GM23248 (cell line): ENCODE measurements at places on chromosomes 12 and 14. TPM values are rescaled to one million over a fixed set of nuclear protein-coding genes. Genes with fewer than 3 reads are reported as not detected.

AQP2 gene
- total RNA-seq: not detected in 2 replicates

- H3K4me1 ChIP-seq: peaks cover 27% of the 10 kb centered on the region
- H3K27ac ChIP-seq: peak overlapping the region; percentile 63
- no peaks in the 10 kb centered on the region for H3K27me3 ChIP-seq
- peaks cover 11% of the 10 kb centered on the region; the same call in 1 of the 2 replicates for H3K36me3 ChIP-seq
- DNase-seq: peak; percentile 58
- H3K4me3 ChIP-seq: peak overlapping the region; percentile 88
These were observed 513 bp downstream of the BCAT1 start for GRCh38 chr12:24948420-24948756.

- no peak overlapping the region for H3K4me3 ChIP-seq
- H3K27me3 ChIP-seq: no peaks in the 10 kb centered on the region
- H3K27ac ChIP-seq: no peak overlapping the region
These were observed 37.3 kb downstream of the SIX4 start for GRCh38 chr14:60686865-60687264.

GRCh38 chr12:43761500-43761899 is 2.7 kb downstream of the IRAK4 start:
- H3K27me3 ChIP-seq: no peaks in the 10 kb centered on the region
- H3K27ac ChIP-seq: no peak overlapping the region
- H3K36me3 ChIP-seq: no peaks in the 10 kb centered on the region
- peaks cover 27% of the 10 kb centered on the region for H3K4me1 ChIP-seq

SERPINA3 gene
- 0.89 and 1.1 TPM in 2 replicates for total RNA-seq

DNA sequence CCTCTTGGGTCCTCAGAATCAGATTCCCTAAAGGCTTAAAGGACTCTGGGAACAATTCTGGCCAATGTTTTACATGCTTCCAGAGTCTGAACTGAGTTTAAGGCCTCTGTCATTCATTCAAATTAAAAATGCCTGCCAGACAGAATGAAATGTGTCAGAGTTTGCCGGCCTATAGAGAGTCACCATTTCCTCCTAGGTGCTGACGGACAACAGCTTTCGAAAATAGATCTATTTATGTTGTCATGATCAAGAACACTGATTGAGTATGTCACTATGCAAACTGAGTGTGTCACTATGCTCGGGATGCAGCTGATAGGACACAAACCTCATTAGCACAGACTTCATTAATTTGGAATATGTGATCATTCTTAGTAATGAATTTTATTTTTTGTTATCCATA is 151.4 kb upstream of the TMCC3 start:
- 0 out of 2 replicates have a peak, but pooled peaks cover 4% of the 10 kb centered on the region for H3K27me3 ChIP-seq
- no peaks in the 10 kb centered on the region for H3K36me3 ChIP-seq
- 0 out of 2 replicates have a peak, but pooled peaks cover 3% of the 10 kb centered on the region for H3K4me1 ChIP-seq
- no peak for DNase-seq
- no peak overlapping the region for H3K27ac ChIP-seq
- H3K4me3 ChIP-seq: no peak overlapping the region

TMEM132C gene
- total RNA-seq: not detected in 2 replicates

MYO1A gene
- total RNA-seq: not detected in 2 replicates

GRCh38 chr14:69692594-69692993 is 74.3 kb upstream of the SRSF5 start:
- H3K27ac ChIP-seq: no peak overlapping the region
- H3K36me3 ChIP-seq: no peaks in the 10 kb centered on the region
- no peak for DNase-seq
- no peak overlapping the region for H3K4me3 ChIP-seq
- H3K4me1 ChIP-seq: peaks cover 25% of the 10 kb centered on the region

DNA sequence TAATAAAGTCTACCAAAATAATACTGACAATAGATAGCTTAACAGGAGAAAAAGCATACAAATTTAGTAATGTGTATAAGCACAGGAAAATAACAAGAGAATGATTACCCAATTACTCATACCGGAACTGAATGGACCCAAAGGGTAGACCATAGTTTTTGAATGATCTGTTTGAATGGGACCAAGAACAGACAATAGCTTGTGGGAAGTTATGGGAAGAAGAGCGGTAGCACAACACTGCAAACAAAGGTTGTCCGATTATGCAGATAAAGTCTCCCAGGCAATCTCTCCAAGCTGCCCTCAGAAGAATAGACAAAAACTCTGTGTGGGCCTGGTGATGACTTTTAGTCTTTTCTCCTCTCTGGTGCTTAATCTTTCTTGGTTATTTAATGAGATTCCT is 96.6 kb upstream of the NEDD1 start:
- no peak overlapping the region for H3K4me3 ChIP-seq
- peaks cover 12% of the 10 kb centered on the region for H3K4me1 ChIP-seq
- H3K27me3 ChIP-seq: no peaks in the 10 kb centered on the region
- peak overlapping the region; percentile 54 for H3K27ac ChIP-seq
- DNase-seq: peak; percentile 37

DNA sequence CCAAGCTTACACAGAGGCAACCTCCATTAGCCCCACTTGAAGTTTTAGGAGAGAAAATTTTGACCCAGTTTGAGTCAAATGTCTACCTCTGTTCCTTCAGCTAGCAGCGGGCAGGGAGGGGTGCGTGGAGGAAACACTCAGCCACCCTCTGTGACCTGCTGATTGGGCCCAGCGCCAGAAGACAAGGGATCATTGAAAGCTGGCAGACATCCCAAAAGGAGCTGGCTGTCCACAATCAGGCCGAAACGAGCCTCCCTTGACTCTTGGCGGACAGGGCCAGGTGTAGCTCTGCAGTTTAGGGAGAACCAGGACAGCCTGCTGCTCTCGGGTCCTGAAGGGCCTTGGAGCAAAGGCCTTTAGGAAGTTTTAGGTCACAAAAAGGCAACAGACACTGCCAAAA is 41.3 kb downstream of the CD9 start:
- no peak overlapping the region for H3K4me3 ChIP-seq
- no peak overlapping the region for H3K27ac ChIP-seq
- no peaks in the 10 kb centered on the region for H3K36me3 ChIP-seq

GRCh38 chr12:58914457-58914856 is 5.8 kb downstream of the LRIG3 start:
- peaks cover 27% of the 10 kb centered on the region for H3K4me1 ChIP-seq
- H3K27ac ChIP-seq: no peak overlapping the region
- H3K36me3 ChIP-seq: peaks cover 34% of the 10 kb centered on the region
- no peaks in the 10 kb centered on the region for H3K27me3 ChIP-seq

FAM181A gene
- total RNA-seq: not detected in 2 replicates

GRCh38 chr12:96454396-96454795 is 35.0 kb upstream of the CFAP54 start:
- no peak overlapping the region for H3K27ac ChIP-seq
- H3K4me1 ChIP-seq: no peaks in the 10 kb centered on the region
- H3K27me3 ChIP-seq: no peaks in the 10 kb centered on the region
- peak; percentile 13 for DNase-seq
- no peak overlapping the region for H3K4me3 ChIP-seq

PDZRN4 gene
- not detected in 2 replicates for total RNA-seq
